CD4-positive, alpha-beta T cell treated with Interleukin-17A for 1 hour (primary cell): ENCODE measurements at places on chromosomes 3 and 15.

- DNase-seq = no peak
Measured at GRCh38 chr3:70963431-70964275, 619.9 kb downstream of the FOXP1 start.

DNA sequence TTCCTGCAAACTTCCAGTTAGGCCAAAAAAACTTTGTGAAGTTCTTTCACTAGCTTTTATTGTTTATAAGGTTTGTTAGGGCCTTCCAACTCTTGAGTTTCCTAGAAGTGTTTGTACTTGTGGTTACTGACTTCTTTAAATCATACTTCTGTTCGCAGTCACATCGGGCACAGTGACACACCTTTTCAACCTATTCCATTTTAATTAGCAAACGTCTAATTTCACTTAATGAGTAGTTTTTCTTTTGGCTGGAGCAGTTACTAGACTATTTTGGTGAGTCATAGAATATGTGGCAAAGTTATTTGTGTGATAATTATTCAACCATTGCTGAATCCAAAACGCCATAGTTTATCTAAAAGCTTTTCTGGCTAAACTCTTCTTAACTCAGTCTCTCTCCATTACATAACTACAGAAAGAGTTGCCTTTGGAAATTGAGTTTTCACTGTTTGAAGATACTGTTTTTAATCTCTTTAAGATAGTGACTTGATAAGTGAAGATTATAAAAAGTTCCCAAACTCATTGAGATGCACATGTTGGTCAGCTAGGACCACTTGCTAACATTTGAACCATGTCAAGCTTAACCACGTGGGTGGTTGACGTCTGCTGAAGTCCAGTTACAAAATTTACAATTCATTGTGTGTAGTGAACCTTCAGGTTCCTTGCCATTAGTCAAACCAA, 21.5 kb downstream of the CNOT10 start:
- DNase-seq = no peak

- DNase-seq = no peak
Measured at GRCh38 chr15:66172324-66172980, 81.1 kb downstream of the MEGF11 start.

GRCh38 chr3:78494851-78495250, 1272.9 kb downstream of the ROBO1 start:
- no peak for DNase-seq

DNA sequence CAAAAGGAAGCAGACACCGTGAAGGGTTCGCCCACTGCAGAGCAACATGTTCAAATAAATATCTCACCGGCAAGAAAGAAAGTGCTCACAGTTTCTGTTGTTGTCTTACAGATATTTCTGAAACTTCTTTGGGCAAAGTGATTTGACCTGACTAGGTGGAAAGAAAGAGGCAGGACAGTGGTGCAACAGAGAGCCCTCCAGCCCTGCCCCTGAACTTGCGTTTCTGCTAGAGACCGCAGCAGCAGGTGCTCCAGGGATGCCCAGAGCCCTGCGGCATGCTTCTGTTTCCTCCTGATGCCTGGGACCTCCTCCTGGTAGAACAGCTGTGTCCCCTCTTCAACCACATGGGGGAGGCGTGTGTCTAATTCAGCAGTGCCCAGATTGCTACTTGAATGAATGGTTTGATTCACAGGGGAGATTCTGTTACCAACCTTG, 123.4 kb downstream of the ATP10A start:
- peak; percentile 42 for DNase-seq

DNA sequence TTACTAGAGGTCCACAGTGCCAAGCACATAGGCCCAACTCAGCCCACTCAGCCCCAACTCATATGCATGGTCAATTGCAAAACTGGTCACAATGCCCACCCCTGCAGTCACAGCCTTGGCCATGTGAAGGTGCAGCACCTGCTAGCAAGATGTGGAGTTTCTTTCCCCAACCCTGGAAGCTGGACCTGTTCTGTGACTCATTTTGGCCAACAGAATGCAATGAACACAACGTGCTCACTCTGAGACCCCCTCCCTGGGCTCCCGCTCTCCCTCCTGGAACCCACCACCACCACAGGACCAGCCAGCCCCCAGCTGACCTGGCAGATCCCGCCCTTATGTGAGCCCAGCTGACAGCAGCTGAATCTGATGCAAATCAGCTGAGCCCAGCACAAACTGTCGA, 34.4 kb downstream of the ALDH1L1 start:
- no peak for DNase-seq

- no peak for DNase-seq
Measured at GRCh38 chr15:90126596-90127435, 24.5 kb upstream of the IDH2 start.

DNA sequence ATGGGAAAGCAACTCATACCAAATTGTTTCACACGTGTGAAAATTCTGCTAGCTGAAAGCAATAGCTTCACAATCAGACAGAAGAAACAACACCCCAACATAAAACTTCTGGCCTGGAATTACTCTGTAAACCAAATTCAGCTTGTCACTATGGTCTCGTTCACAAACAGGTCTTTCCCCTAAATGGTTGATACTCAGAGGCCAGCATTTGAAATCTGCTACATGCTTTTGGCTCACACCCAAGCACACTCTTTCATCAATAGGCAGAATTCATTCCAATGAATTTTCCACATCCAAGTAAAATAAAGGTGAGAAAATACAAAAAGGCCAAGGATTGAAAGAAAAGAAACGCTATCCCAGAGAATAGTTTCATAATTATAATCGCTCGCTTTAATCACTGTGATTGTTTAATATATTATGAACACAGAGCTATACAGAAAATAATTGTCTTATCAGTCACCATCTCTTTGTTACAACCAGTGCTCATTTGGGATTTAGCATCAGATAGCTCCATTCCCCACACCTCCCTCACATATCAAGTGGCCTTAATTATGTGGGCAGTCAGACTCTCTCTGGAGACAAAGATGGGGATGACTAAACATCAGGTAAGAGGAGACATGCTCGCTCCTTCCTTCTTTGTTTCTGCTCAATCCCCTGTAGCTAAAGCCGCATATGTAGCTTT, 503.8 kb upstream of the ARRDC4 start:
- DNase-seq = no peak

GRCh38 chr3:163768048-163768447, 1310.2 kb downstream of the SI start:
- DNase-seq = no peak

GRCh38 chr3:3998140-3998922, 199.1 kb downstream of the LRRN1 start:
- peak; percentile 34 for DNase-seq

DNA sequence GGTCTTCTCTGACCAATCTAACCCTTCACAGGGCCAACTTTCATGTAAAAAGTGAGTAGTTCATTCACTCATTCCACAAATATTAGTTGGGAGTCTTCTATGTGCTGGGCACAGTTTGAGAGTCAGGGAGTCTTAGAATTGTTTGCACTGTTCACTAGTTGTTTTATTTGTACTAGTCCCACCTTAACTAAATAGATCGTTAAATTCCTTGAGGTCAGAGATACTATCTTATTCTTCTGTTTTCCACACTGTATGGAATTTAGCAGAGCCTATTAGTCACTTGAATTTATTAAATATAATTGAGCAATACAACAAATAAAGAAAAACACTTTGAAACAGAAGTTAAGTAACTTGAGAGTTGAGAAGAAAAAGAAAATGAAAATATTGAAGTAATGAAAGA, 40.8 kb upstream of the SPTSSB start:
- DNase-seq = no peak

- DNase-seq = no peak
Measured at GRCh38 chr3:123092243-123092642, 25.4 kb downstream of the PDIA5 start.

DNA sequence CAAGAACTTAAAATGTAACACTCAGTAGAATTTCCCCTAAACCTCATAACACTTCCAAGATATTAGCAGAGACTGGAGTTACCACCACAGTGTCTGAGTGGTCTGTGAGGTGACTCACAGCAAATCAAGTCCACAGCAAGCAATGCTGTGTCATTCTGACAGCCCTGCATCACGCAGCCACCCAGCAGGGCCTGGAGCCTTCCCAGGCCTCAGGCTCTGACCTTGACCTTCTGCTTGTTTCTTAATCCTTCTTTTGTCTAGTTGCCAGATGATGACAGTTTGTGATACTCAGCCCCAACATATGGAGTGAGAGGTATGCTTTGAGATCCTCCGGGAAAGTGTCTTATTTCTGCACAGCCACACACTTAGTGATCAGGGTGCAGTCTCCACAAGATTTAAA, 82.5 kb downstream of the TOP2B start:
- DNase-seq = no peak

- no peak for DNase-seq
Measured at GRCh38 chr3:144762091-144762490, 790.5 kb downstream of the DIPK2A start.

DNA sequence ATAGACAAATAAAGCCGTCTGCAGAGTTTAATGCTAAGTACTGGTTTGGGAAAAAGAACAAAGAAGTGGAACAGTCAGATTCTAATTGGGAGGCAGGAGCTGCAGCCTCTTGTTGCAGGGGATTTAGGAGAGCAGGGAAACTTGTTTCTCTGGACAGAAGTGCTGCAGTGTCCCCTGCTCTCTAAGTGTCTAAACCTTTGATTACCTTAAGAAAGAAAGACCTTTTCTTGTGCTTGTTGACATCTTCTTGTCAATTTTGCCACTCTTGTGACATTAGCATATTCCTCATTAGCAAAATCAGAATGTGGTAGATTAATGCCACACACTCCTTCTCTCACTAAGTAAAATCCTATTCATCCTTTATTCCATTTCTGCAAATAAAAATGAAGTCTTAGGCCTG, 38.8 kb downstream of the TRAT1 start:
- no peak for DNase-seq
